Activated CD4-positive, alpha-beta memory T cell treated with anti-CD3 and anti-CD28 coated beads, Interleukin-2, amount 10 ng/mL, durations not matched to agents 7 days and 5 days (primary cell): ENCODE measurements at places on chromosomes 3 and 15. TPM values are rescaled to one million over a fixed set of nuclear protein-coding genes. Genes with fewer than 3 reads are reported as not detected.

- no peak for DNase-seq
- H3K27me3 ChIP-seq = no peaks in the 10 kb centered on the region
- H3K4me1 ChIP-seq = no peaks in the 10 kb centered on the region
- no peaks in the 10 kb centered on the region for H3K36me3 ChIP-seq
- no peak overlapping the region for H3K27ac ChIP-seq
Measured at GRCh38 chr15:94526071-94526689, 294.8 kb downstream of the MCTP2 start.

Gene MASP1
- total RNA-seq = not detected

Gene CYP11A1
- total RNA-seq = not detected

GRCh38 chr15:57611938-57612337 lies 20.2 kb downstream of the MYZAP start:
- H3K27me3 ChIP-seq = peaks cover 2% of the 10 kb centered on the region
- H3K4me1 ChIP-seq = no peaks in the 10 kb centered on the region
- no peak overlapping the region for H3K27ac ChIP-seq
- no peaks in the 10 kb centered on the region for H3K36me3 ChIP-seq
- DNase-seq = no peak

GRCh38 chr3:53104762-53105161 lies 25.5 kb downstream of the RFT1 start:
- peaks cover 76% of the 10 kb centered on the region for H3K4me1 ChIP-seq
- no peak overlapping the region for H3K4me3 ChIP-seq

Gene CELSR3
- total RNA-seq = 7.2 TPM

DNA sequence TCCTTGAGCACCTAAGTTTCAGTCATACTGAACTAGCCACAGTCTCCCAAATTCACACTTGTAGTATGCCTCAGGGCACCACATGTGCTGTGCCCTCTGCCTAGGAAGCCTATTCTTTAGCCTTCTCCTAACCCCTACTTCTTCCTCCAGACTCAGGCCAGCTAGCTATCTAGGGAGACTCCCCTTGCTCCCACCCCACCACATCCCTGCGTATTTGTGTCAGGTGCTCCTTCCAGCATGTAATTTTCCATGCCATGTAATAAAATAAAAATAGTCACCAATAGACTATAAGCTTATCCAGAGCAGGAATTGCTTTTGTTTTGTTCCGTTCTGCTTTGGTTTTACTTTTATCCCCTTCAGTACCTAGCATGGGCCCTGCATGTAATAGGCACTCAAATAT lies 14.9 kb upstream of the GJD2 start:
- DNase-seq = no peak
- H3K4me3 ChIP-seq = no peak overlapping the region
- no peaks in the 10 kb centered on the region for H3K36me3 ChIP-seq
- no peak overlapping the region for H3K27ac ChIP-seq
- H3K4me1 ChIP-seq = no peaks in the 10 kb centered on the region

GRCh38 chr15:77514641-77515402 lies 94.1 kb downstream of the HMG20A start:
- no peaks in the 10 kb centered on the region for H3K36me3 ChIP-seq
- no peak overlapping the region for H3K27ac ChIP-seq
- H3K4me3 ChIP-seq = no peak overlapping the region
- H3K27me3 ChIP-seq = no peaks in the 10 kb centered on the region
- DNase-seq = no peak
- no peaks in the 10 kb centered on the region for H3K4me1 ChIP-seq

- H3K4me1 ChIP-seq = peaks cover 12% of the 10 kb centered on the region
- H3K27me3 ChIP-seq = peaks cover 67% of the 10 kb centered on the region
- H3K4me3 ChIP-seq = no peak overlapping the region
- no peak overlapping the region for H3K27ac ChIP-seq
- no peak for DNase-seq
Measured at GRCh38 chr3:129602730-129603560, 3.5 kb downstream of the PLXND1 start.

Gene C3orf49
- total RNA-seq = not detected

DNA sequence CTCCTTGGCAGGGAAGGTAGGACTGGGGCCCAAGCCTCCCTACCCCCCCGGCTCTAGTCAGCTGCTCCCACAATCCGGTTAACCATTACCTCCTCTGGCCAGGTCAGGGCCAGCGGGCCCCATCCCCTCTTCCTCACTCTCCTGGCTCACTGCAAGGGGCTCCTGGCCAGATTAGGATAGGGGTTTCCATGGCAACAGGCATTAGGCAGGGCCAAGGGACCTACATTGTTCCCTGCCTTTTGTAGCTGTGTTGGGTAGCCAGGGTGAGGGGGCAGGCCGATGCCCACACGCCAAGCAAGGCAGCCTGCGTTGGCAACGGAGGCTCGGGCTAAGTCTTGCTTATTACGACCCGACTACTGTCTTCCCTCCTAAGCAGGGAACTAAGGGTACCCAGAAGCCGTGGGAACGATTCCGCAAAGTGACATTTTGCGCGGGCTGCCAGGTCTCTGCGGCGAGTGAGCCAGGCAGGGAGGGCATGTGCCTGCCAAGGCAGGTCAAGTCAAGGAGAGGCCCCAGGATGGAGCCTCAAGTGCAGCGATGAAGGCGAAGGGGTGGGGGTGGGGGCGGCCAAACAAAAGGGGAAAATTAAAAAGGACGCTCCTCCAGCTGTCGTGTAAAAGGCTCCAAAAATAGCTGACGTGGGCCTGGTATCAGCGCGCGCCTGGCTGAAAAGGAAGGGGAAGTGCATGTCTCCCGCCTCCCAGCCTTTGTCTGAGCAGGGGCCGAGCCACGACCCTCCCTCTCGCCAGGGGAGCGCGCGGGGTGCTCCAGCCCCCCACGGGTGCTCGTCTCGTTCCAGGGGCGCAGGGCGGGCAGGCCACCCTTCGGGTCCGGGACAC lies 919 bp downstream of the IDH2 start:
- H3K36me3 ChIP-seq = peaks cover 24% of the 10 kb centered on the region
- peak overlapping the region; percentile 93 for H3K27ac ChIP-seq
- peak; percentile 57 for DNase-seq
- peak overlapping the region; percentile 75 for H3K4me3 ChIP-seq
- H3K4me1 ChIP-seq = peaks cover 61% of the 10 kb centered on the region

DNA sequence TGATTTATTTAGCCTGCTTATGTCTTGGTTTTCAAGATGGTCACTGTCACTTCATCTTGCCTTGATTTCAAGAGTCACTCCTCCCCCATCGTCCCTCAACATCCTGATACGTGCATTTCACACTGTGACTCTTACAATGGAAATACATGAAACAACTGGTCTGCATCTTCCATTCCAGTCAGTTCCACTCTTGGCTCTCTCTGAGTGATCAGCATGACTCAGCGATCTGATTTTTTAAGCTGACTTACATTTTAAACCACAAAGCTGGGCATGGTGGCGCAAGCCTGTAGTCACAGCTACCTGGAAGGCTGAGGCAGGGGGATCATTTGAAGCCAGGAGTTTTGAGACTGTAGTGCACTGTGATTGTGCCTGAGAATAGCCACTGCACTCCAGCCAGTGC lies 271.2 kb upstream of the ROPN1 start:
- no peaks in the 10 kb centered on the region for H3K36me3 ChIP-seq
- DNase-seq = no peak
- no peak overlapping the region for H3K27ac ChIP-seq
- no peaks in the 10 kb centered on the region for H3K4me1 ChIP-seq

GRCh38 chr15:88791637-88792036 lies 11.6 kb upstream of the ACAN start:
- no peak overlapping the region for H3K4me3 ChIP-seq
- H3K27me3 ChIP-seq = peaks cover 35% of the 10 kb centered on the region
- no peaks in the 10 kb centered on the region for H3K36me3 ChIP-seq
- H3K27ac ChIP-seq = no peak overlapping the region
- H3K4me1 ChIP-seq = no peaks in the 10 kb centered on the region
- no peak for DNase-seq

DNA sequence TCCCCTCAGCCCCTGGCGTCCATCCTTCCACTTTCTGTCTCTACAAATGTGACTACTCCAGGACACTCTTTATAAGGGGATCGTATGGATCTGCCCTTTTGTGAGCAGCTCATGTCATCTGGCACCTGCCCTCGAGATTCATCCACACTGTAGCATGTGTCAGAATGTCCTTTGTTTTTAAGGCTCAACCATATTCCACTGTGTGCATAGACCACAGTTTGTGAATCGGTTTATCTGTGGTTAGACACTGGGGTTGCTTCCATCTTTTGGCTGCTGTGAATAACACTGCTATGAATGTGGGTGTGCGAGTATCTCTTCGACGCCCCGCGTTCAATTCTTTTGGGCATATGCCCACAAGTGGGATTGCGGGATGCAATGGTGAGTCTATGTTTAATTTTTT lies 167.9 kb downstream of the NUP210 start:
- H3K4me1 ChIP-seq = no peaks in the 10 kb centered on the region
- no peak overlapping the region for H3K4me3 ChIP-seq
- peaks cover 18% of the 10 kb centered on the region for H3K27me3 ChIP-seq
- H3K27ac ChIP-seq = no peak overlapping the region
- no peaks in the 10 kb centered on the region for H3K36me3 ChIP-seq

Gene CTXN2
- total RNA-seq = not detected

DNA sequence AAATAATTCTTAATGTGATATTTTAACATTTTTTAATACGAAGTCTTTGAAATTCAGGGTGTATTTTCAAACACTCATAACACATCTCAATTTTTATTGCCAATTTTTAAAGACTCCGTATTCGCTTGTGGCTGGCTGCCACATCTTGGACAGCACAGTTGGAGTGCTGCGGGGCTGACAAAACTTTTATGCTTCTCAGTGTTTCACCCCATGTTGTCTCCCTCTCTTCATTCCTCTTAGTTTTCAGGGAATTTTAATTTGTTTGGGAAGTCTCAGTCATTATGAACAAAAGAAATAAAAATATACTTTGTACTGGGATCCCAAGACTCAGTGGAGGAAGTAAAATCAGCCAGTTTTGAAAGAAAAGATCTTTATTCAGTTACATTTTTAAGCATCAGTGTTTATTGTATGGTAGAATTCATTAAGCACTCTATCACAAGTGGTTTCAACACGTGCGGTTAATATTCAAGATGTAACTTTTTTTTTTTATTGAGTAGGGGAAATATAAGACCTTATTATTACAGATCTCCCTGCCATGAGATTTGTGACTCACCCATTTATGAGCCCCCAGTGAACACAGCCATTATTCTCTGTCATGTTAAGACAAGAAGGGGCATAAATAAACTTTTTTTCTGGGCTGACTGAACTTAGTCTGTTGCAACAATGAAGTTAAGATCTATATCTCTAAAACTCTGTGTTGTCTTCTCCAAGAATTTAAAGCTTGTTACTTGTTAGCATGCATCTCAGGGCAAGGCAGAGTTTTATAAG lies 26.8 kb downstream of the KAT2B start:
- H3K27ac ChIP-seq = no peak overlapping the region
- H3K36me3 ChIP-seq = peaks cover 44% of the 10 kb centered on the region
- peaks cover 58% of the 10 kb centered on the region for H3K4me1 ChIP-seq
- no peak for DNase-seq

GRCh38 chr3:167406876-167407492 lies 26.9 kb upstream of the ZBBX start:
- no peaks in the 10 kb centered on the region for H3K27me3 ChIP-seq
- H3K4me1 ChIP-seq = no peaks in the 10 kb centered on the region
- no peaks in the 10 kb centered on the region for H3K36me3 ChIP-seq
- DNase-seq = no peak
- H3K4me3 ChIP-seq = no peak overlapping the region

Gene RLBP1
- not detected for total RNA-seq

DNA sequence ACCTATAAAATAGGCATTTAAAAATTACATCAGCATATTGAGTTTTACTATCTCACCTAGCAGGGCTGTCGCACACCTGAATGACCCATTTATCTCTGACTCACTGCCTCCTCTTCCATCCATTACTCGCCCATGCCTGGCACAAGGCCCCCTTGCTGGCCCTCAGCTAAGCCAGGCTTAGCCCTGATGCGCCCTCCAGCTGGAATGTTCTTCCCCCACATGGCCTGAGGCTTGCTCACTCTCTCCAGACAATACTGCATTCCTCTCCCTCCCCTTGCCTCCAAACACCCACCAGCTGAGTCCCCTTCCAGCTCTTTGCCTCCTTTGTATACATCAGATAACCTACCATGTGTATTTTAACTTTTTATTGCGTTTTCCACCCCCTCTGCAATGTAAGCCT lies 7.2 kb downstream of the SH3BP5 start:
- peak overlapping the region; percentile 8 for H3K27ac ChIP-seq
- H3K4me1 ChIP-seq = peaks cover 67% of the 10 kb centered on the region
- H3K36me3 ChIP-seq = peaks cover 65% of the 10 kb centered on the region
- H3K4me3 ChIP-seq = no peak overlapping the region
- H3K27me3 ChIP-seq = no peaks in the 10 kb centered on the region
- no peak for DNase-seq

Gene LRCH3
- 58.5 TPM for total RNA-seq

GRCh38 chr15:25178835-25179672 lies 224.3 kb downstream of the SNRPN start:
- DNase-seq = peak; percentile 14
- no peak overlapping the region for H3K4me3 ChIP-seq
- H3K36me3 ChIP-seq = no peaks in the 10 kb centered on the region
- no peaks in the 10 kb centered on the region for H3K27me3 ChIP-seq

- H3K4me1 ChIP-seq = no peaks in the 10 kb centered on the region
- no peak overlapping the region for H3K27ac ChIP-seq
- no peaks in the 10 kb centered on the region for H3K36me3 ChIP-seq
- peaks cover 3% of the 10 kb centered on the region for H3K27me3 ChIP-seq
- no peak for DNase-seq
Measured at GRCh38 chr3:5293207-5293606, 105.7 kb downstream of the EDEM1 start.

Gene WDR72
- total RNA-seq = not detected

DNA sequence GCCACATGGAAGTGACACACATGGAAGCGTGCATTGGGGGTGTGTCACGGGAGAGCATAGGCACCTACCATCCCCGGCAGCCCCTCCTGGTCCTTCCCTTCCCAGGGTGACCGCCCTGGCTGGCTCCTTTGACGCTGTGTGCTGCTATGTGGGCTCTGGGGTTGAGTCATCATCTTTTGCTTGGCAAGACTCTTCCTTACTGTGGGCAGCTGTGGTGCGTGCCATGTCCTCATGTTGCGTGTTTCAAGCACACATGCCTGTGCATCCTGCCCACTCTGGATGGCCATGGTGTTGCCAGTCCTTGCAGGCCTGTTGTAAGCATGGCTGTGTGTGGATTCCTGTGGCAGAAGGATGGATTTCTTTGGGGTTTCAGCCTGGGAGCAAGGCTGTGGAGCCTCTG lies 14.0 kb downstream of the PLXNA1 start:
- DNase-seq = no peak
- no peaks in the 10 kb centered on the region for H3K36me3 ChIP-seq
- H3K27ac ChIP-seq = no peak overlapping the region
- no peak overlapping the region for H3K4me3 ChIP-seq
- H3K4me1 ChIP-seq = no peaks in the 10 kb centered on the region

Gene GUCA1C
- total RNA-seq = not detected

Gene SAXO2
- not detected for total RNA-seq

Gene PODXL2
- 0.95 TPM for total RNA-seq

Gene CLDN16
- not detected for total RNA-seq

DNA sequence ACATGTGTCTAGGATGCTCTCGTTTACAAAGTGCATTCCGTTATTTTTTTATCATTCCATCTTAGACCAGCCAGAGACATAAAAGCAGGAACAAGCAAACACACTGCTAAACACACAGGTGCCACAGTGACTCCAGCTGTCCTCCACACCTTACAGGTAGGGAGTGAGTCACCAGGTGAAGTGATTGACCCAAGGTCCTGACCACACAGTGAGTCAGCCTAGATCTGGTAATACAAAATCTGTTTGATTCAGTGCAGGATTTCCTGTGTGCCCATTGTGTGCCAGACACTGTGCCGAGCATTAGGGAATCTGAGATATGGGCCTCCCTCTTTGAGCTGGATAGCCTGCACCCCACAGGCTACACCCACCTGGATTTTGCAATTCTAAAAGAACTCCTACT lies 16.7 kb upstream of the BFSP2 start:
- DNase-seq = no peak
- H3K4me3 ChIP-seq = no peak overlapping the region
- no peaks in the 10 kb centered on the region for H3K27me3 ChIP-seq
- H3K36me3 ChIP-seq = no peaks in the 10 kb centered on the region
